ENCODE measurements at places on chromosomes 2 and 18.

GRCh38 chr2:204570421-204570820 is 25.1 kb downstream of the PARD3B start:
- no peak for DNase-seq

DNA sequence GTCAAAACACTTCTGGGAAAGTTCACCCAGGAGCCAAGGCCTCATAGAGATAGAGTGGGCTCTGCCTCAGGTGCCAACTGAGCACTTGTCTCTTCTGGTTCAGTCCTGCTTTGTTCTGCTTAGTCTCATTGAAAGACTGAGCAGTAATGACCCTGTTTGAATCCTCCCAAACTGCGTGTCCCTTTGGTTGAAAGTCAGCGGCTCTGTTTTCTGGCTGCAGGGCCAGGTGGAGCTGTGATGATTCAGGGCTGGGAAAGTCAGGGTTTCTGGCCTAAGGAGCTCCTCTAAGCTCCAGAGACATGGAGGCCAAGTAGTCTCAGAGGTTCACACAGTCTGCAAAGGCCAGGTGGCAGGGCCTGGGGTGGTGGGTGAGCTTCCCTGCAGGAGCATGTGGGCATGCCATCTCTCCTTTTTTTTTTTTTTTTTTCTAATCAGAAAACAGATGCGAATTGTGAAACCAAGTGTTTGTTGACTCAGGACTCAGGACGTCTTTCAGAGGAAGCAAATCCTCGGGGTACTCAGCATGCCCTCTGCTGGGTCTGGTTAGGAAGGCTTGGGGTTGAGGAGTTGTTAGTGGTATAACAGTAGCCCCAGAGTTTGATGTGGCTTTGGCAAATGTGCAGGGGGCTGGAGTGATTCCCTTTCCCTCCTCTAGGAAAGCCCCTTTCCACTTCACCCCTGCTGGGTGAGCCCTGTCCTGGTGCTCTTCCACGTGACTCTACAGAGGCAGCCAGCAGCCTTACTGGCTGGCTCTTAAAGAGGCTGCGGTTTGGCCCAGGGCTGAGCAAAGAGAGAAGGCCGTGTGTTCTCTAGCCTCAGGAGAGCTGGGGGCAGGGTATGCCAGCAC is 38.3 kb downstream of the TMEM17 start:
- DNase-seq, result no peak

DNA sequence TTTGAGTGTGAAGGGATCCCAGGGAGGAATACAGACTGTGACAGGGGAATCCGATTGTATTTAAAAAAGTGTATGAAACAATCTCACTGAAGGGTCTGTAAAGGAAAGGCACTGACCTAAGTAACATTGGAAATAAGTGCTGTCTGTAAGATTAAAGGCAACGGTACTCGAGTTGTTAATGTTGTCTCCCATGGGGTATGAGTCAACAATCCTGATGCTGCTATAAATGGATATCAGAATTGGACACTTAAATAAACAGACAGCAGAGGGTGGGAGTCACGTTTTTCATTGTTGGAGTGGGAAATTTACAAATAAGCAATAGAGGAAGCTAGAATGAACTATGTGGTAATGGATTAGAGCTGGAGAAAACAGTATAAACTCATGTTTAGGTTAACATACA is 452.4 kb upstream of the RGPD4 start:
- DNase-seq, result no peak

GRCh38 chr18:57125627-57126026 is 21.3 kb upstream of the BOD1L2 start:
- DNase-seq, result no peak

DNA sequence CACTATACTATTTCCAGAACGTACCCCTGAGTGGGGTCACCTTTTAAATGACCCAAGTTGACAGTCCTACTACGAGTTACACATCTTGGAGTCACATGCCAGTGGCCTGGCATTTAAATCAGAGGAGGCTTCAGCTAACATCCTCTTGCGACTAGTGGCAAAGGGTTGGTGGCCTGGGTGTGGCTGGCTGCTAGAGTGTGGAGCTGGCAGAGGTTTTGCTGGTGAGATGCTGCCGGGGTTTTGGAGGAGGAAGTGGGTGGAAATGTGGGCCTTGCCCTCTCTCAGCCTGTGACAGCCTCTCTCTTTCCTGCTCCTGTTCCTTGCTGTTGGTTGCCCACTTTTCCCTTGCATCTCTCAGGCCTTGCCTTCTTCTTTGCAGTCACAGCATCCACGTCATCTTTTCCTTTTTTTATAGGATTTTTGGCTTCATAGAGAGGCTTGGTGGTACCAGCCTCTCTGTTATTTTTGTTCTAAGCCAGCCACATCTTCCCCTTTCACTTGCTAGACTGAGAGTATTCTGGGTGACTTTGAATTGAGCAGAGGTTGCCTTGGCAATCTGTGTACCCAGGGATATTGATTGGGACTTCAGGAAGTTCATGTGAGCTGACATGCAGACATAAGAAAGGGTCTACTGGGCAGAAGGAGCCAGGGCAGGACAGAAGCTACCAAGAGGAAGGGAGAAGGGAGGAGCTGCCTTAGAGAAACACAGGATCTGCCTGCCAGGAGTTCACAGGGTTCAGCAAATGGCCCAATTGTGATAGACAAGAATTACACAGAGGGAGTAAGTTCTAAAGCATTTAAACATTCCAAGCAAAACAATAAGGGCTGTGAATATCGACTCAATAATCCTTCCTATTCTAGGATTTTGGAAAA is 55.4 kb downstream of the CDC42EP3 start:
- no peak for DNase-seq

DNA sequence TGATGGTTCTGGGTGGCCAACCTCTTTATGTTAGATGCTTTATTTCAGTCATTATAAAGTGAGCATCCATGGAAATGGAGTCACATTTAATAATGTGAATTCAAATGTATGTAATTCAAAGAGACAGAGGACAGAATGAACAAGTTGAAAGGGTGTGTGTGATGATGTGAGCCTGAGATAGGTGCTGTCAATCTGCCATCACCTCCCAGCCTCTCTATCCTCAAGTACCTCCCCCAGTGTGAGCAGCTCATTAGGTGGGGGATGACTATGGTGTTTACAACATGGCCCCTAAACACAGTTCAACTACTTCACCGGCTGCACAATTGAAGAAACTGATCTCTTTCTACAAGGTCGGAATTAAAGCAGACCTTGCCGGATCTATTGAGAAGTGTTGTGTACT is 74.7 kb upstream of the IGFBP5 start:
- no peak for DNase-seq

- DNase-seq, result no peak
Measured at GRCh38 chr2:42048299-42049220, 739 bp downstream of the PKDCC start.

- DNase-seq, result peak; percentile 35
Measured at GRCh38 chr18:57025540-57025939, 121.3 kb upstream of the BOD1L2 start.

DNA sequence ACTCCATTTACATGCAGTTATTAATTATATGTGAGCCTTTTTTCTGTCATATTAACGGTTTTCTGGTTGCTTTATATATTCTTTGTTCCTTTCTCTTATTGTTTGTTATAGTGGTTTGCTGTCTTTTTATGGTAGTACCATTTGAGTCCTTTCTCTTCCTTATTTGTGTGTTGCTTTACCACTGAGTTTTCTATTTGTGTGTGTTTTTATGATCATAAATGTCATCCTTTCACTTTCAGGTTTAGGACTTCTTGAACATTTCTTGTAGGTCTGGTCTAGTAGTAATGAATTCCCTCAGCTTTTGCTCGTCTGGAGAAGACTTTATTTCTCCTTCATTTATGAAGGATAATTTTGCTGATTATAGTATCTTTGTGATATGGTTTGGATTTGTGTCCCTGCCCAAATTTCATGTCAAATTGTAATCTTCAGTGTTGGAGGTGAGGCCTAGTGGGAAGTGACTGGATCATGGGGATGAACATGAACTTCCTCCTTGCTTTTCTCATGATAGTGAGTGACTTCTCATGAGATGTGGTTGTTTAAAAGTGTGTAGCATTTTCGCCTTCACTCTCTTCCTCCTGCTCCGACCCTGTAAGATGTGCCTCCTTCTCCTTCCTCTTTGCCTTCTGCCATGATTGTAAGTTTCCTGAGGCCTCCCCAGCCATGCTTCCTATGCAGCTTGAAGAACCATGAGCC is 11.5 kb downstream of the GCC2 start:
- no peak for DNase-seq

GRCh38 chr2:1515986-1516797 is 102.9 kb downstream of the TPO start:
- DNase-seq, result no peak

DNA sequence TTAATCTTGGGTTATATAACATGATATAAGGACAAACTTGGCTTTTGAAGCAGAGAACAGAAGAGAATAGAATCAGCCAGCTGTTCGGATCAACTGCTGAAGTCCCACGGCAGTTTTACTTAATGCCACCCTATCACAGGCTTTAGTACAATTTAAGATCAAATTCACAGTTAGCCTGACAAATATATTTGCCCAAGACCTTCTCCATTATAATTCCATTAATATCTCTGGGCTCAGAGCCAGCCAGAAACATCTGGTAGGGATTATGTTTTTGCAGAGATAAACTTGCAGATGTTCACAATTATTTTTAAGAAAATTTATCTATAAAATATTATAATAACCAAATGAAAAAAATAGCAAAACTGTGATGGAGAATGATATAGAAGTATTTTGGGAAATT is 381.4 kb downstream of the RAD51AP2 start:
- DNase-seq, result peak; percentile 15

DNA sequence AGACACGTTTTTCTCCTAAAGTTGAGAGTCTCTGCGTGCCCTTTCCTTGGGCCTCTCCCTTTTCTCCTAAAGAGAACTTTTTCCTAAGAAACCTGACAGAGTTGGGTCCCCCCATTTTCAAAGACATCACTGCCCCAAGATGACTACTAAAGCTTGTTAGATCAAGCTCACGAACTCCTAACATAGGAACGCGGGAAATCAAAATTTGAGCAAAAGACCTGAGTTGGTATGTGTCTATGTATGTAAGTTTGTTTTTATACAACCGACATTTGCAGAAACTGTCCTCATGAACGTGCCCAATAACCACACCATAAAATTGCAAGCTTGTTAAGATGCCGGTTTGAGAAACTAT is 1.4 kb downstream of the HOXD13 start:
- no peak for DNase-seq

DNA sequence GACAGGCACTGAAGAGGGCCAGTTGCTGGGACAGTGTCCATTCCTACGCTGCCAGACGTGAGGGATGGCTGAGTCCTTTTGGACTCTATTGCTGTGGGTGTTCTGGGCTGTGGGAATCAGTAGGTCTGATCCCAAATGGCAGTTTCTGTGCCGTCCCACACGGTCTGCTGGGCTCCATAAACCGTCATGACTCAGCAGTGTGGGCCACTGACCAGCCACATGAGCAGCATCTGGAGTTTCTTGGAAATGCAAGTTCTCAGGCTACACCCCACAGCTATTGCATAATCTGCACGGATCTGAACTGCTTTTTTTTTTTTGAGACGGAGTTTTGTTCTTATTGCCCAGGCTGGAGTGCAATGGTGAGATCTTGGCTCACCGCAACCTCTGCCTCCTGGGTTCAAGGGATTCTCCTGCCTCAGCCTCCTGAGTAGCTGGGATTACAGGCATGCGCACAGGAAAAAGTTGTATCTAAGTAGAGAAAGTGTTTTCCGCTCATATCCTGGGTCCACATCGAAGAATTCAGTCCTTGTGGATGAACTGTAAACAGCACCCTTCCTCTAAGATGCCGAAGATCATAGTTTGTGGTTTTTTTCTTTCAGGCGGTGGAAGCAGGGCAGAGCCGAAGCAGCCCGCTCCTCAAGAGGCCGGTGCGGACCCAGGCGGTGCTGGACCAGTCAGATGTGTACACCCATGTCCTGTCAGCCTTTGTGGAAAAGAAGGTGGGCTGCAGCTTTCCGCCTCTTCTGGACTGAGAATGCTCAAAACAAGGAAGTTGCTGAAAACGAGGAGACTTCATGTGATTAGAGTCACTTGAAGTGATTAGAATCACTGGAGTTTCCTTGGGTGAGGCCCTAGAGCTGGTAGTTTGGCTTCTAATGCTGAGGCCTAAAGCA is 25.5 kb downstream of the RMC1 start:
- DNase-seq, result no peak

DNA sequence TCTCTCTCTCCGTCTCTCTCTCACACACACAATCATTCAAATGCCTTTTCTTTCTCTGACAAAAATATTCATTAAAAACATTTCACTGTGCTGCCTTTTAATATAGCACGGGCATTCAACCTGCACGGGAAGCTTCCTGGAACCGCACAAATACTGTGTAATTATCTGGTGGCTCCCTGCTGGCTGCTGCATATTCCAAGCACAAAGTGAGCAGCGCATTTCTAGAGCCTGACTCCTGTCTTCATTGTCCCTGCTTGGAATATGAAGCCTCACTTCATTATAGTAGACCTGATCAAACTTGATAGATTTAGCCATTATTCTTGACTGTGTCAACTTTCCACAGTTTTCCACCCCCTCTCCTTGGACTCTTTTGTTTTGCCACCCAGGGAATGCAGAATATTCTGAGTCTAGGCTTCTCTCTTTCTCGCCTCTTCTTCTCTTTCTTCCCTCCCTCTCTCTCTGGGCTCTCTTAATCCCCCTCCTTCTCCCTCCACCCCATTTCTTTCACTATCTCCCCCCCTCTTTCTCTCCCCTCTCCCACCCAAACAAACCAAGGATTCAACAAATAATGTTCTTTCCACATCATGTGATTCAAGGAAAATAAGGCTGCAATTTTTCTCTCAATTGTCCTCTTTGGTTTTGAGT is 672.1 kb upstream of the FANCL start:
- DNase-seq, result peak; percentile 53
